ENCODE measurements at places on chromosomes 3 and 15. TPM values are rescaled to one million over a fixed set of nuclear protein-coding genes. Genes with fewer than 3 reads are reported as not detected.

DNA sequence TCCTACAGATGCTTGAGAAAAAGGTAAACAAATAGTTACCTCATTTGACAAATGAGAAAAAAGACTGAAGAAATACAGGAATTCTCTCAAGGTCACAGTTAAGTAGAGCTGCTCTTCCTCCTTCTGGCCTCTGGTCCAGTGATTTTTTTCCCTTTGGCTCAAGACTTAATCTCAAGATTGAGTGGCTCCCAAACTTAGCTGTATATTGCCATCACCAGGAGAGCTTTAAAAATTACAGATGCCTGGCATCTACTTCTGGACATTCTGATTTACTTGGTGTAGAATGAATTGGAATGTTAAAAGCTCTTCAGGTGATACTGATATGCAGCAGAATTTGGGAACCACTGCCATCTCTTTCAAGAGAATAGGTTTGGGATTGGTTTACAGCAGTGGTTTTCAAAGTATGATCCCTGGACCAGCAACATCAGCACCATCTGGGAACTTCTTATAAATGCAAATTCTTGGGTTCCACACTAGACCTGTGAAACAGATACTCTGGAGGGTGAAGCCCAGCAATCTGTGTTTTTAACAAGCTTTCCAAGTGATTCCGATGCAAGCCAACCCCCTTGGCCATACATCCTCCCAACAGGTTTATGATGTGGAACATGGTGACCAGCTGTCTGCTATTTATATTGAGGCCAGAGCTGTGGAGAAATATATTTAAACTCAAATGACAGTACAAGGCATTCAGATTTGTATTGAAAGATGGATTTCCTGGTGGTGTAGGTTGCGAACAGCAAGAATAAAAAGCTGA lies 333.0 kb upstream of the RARB start:
- no peak for DNase-seq

DNA sequence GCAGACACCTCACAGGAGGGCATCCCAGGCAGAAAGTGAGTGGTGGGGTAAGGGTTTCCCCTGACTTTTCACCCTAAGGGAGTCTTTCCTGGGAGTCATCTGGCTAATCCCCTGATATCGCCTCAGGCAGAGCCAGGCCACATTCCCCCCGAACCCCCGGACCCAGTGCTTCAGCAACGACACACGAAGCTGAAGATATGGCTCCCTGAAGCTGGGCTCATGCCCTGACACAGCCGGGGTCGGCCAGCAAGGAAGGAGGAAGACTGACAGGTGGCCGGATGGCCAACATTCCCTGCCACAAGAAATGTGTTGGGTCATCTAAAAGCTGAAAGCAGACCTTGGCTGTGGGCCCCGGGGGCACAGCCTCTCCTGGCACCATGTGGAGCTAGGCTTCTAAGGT lies 14.4 kb downstream of the CHST13 start:
- no peak for DNase-seq

GRCh38 chr3:126636436-126636835 lies 18.5 kb downstream of the TXNRD3 start:
- no peak for DNase-seq

GRCh38 chr3:5231074-5231473 lies 43.6 kb downstream of the EDEM1 start:
- no peak for DNase-seq

- DNase-seq = no peak
Measured at GRCh38 chr3:59818919-59819300, 769.1 kb upstream of the CFAP20DC start.

GRCh38 chr3:116579840-116580239 lies 129.7 kb upstream of the TUSC7 start:
- no peak for DNase-seq

DNA sequence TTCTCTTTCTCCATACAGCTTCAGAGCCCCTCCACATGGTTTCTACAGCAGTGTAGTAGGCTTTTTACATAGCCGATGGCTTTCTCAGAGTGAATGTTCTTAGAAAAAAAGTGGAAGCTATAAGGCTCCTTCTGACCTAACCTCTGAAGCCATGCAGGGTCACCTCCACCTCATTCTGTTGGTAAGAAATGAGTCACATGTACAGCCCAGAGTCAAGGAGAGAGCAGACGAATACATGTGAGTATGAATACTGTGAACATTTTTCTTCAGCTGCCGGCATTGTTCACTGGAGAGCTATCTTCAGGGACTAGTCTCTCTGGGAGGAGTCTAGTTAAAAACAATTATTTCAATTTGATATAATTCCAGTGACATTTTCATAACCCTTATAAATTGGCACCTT lies 68.2 kb upstream of the THRB start:
- no peak for DNase-seq

DNA sequence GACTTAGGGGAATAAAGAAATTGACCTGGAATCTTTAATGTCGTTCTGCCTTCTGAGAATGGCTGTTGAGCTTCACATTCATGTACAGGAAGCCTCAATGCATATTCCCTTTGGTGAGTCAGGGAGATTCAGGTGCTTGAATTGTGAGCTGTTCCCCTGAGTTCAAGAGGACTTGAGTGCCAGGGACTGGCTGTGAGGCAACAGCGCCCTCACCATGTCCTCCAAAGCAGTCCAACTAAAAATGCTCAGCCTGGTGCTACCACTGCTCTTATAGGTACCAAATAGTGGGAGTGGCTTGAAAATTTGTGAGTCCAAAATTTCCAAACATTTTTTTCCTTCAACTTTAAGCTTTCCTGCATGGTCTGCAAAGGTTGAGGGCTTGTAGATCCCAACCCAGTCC lies 54.1 kb downstream of the LEO1 start:
- no peak for DNase-seq

DNA sequence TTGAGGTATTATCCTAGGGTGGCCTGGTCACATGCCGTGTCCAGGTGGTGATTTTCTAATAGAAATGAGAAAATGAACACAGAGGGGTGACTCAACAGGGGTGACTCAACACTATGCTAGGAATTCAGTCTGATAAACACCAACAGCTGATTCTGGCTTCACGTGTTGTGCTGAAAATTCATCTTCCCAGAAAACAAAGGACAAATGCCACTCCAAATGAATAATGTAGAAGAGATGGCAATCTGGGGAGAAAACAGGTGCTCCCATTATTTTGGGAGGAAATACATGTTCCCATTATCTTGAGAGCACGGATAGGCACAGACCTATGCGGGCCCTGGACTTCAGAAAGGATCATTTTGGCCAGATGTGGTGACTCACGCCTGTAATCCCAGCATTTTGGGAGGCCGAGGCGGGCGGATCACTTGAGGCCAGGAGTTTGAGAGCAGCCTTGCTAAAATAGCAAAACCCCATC lies 101.2 kb upstream of the MEX3B start:
- DNase-seq = no peak

DNA sequence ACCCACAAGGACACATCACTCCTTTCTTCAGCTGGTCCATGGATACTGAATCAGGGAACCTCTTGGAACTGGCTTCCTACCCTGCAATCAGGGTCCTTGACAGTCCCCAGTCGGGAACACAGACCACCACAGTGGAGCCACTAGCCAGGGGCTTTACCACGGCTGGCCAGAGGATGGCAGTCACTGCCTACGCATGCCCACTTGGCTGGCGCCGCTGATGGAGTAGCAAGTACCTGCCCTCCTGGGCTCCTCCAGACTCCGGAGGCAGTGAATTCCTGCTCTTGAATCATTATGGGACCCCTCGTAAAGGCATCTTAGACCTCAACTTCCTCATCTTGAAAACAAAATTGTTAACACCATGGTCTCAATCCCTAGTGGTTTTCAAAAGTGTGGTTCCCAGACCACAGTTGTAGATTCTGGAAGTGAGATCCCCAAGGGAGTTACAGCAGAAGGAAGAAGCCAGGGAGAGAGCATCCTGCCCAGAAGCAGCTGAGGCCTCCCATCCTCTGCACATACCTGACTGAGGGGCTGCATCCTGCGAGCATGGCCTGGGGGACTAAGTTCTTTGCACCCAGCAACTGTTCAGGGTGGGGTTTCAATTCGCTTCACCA lies 9.1 kb upstream of the SKIC8 start:
- peak; percentile 70 for DNase-seq

- DNase-seq = no peak
Measured at GRCh38 chr15:58228718-58229117, 90.5 kb downstream of the AQP9 start.

DNA sequence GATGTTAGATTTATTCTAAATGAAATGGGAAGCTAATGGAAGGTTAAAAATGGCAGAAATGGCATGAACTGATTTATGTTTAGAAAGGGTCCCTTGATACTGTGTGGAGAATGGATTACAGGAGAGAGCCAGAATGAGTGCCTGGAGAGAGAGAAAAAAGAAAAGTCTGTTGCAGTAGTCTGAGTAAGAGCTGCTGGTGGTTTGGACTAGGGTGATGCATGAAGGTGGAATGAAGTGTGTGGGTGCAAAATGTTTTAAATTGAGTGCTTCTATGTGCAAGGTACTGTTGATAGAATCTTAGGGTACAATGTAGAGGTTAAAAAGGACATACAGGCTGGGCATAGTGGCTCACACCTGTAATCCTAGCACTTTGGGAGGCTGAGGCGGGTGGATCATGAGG lies 11.4 kb upstream of the MGA start:
- DNase-seq = no peak

- DNase-seq = no peak
Measured at GRCh38 chr3:157087373-157087772, 72.6 kb downstream of the CCNL1 start.

The CLDN16 gene
- not detected for total RNA-seq

The CORO2B gene
- not detected for total RNA-seq

The FEZF2 gene
- total RNA-seq = not detected

The LRRC31 gene
- not detected for total RNA-seq

The CFAP20DC gene
- 1.6 TPM for total RNA-seq

The ARPP21 gene
- not detected for total RNA-seq

The ST8SIA2 gene
- total RNA-seq = not detected

The TTLL13 gene
- 0.41 TPM for total RNA-seq

All from activated naive CD8-positive, alpha-beta T cell treated with anti-CD3 and anti-CD28 coated beads for 36 hours (primary cell).